ENCODE measurements at places on chromosomes 13 and 19. TPM values are rescaled to one million over a fixed set of nuclear protein-coding genes. Genes with fewer than 3 reads are reported as not detected.

Gene CYP4F2
- total RNA-seq: not detected

Gene THSD1
- total RNA-seq: 0.22 TPM

DNA sequence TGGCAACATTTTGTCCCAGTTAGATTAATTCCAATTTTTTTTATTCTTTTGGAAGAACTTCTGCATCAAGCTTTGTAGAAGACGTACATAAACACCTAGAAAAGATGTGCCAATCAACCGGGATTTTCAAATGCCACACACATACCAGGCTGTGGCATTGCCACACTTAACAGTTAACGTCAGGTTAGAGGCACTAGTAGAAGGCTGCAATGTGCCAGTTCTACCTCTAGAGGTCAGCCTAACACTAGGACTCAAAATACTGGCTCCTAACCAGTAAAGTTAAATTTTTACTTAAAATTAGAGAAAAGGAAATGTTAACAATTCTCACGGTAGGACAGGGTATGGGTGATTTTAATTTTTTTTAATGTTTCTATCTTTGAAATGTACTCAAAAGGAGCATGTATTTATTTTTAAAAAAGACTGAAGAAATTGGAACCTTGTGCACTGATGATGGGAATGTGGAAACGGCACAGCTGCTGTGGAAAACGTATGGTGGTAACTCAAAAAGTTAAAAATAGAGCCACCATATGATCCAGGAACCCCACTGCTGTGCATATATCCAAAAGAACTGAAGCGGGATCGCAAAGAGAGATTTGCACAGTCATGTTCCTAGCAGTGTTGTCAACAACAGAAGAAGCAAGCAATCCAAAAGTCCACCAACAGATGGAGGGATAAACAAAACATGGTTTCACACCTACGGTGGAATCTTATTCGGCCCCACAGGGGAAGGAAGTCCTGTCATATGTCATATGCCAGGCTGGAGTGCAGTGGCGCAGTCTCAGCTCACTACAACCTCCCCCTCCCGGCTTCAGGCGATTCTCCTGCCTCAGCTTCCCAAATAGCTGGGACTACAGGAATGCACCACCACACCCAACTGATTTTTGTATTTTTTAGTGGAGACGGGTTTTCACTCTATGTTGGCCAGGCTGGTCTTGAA is 30.3 kb downstream of the CRYL1 start:
- peak; percentile 66 for DNase-seq

- peak; percentile 67 for DNase-seq
Measured at GRCh38 chr13:27375686-27376326, 48.6 kb upstream of the GTF3A start.

Gene CEACAM5
- not detected for total RNA-seq

- no peak for DNase-seq
Measured at GRCh38 chr19:403221-404027, 5.5 kb downstream of the C2CD4C start.

DNA sequence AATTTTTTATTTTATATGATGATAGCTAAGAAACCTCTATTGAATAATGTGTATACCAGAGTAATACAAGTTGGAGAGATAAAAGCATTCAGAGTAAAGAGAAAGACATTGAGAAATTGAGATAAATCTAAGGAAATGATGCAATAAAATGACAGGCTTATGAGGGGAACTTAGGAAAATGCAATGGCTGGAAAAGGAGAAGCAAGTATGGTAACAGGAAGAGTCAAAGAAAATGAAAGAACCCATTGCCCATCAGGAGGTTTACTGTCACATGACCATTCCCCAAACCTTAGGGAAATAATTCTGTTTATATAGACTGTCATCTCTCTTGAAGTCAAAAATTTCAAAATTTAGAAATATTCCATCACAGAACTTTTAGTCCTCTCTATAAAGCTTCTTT is 808.0 kb upstream of the PRR20A start:
- no peak for DNase-seq

- no peak for DNase-seq
Measured at GRCh38 chr13:111282997-111283396, 37.4 kb upstream of the TEX29 start.

- no peak for DNase-seq
Measured at GRCh38 chr19:55676383-55676782, 1.4 kb downstream of the EPN1 start.

Gene MEDAG
- not detected for total RNA-seq

DNA sequence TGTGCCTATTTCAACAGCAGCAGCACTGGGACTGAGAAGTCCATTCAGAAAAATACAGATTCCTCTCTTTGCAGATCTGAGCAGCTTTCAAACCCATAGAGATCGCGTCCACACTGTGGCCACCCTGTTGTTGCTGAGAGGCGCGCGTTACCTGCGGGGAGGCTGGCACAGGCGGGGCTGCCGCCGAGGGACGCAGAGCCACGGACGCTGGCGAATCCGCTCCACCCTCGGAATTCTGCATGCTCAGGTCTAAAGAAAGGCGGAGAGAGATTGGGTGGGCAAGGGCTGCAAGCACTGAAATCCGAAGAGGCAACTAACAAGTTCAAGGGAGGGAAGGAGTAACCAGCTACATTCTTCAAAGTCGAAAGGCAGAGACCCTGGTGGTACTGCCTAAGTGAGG is 63.0 kb downstream of the RFX2 start:
- DNase-seq: no peak

DNA sequence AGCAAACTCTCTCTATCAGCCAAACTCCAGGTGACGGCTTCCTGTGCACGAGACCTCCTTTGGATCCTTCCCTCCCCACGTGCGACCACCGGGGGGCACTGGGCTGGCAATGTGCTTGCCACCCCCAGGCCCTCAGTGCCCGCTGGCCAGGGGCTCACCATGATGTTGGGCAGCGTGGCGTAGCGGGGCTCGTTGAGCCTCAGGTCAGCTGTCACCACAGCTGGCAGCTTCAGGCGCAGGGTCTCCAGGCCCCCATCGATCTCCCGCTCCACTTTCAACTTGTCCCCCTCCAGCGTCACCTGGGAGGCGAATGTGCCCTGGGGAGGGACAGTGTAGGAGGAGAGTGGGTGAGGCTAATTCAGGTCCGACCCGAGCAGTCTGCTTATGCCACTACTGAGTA is 4.8 kb upstream of the VSIG10L start:
- no peak for DNase-seq

DNA sequence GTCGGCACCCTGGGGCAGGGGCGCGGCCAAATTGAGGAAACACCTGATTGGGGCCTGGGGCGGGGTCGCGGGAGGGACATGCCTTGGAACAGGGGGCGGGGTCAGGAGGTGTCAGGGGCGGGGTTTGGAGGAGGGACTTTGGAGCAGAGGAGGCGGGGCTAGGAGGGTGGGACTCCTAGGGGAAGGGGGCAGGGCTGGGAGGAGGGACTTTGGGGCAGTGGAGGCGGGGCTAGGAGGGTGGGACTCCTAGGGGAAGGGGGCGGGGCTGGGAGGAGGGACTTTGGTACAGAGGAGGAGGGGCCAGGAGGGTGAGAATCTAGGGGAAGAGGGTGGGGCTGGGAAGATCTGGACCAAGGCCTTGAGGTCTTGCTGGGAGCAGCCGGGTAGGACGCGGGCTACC is 21.9 kb downstream of the GRIN2D start:
- peak; percentile 90 for DNase-seq

DNA sequence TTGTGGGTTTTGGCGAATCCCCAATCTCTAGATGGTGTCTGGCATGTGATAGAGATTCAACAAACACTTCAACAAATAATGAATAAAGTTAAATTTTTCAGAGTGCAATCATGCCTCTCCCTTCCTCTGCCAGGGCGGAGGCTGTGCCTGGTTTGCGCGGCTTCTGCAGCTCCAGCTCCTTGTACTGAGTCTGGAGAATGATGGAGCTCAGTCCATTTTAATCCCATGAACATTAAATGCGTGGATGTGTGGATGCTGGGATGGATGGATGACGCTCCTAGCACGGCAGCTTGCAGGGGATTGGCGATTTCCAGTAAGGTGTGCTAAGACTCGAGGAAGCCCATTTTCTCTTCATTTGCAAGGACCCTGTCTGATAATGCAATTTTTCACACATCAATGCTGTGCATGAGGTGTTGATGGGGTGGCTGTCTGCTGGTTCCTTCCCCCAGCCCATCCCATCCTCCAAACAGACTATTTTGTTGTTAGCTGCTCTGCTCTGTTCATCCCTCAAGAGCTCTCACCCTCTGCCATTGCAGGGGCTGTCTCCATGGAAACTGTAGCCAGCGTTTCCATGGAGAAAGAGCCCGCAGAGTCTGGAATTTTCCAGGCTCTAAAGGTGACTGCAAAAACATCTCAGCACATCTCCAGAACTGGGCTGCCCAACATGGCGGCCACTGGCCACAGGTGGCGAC is 92.6 kb upstream of the PEG3 start:
- DNase-seq: no peak

DNA sequence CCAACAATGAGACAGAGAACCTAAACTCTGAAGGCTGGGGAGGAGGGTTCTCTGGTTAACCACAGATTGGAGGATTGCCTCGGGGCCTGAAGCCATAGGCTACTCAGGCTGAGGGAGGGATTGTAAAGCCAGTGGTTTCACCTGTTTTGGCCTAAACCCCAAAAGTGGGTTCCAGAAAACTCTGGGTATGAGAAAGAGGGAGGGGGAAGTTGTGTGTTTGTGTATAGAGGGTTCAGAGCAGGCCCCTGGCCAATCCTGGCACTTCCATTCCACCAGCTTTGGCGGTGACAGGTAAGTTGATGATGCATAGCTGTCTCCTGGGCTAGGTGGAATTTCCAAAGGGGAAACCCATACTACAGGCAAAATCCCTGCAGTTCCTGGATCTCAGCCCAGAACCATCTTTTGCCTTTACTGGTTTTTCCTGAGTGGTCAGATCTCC is 13.5 kb upstream of the CCDC97 start:
- DNase-seq: no peak

Gene MTUS2
- not detected for total RNA-seq

GRCh38 chr13:35496761-35497386 is 20.4 kb upstream of the MAB21L1 start:
- no peak for DNase-seq

Gene LAMP1
- total RNA-seq: 45.9 TPM

DNA sequence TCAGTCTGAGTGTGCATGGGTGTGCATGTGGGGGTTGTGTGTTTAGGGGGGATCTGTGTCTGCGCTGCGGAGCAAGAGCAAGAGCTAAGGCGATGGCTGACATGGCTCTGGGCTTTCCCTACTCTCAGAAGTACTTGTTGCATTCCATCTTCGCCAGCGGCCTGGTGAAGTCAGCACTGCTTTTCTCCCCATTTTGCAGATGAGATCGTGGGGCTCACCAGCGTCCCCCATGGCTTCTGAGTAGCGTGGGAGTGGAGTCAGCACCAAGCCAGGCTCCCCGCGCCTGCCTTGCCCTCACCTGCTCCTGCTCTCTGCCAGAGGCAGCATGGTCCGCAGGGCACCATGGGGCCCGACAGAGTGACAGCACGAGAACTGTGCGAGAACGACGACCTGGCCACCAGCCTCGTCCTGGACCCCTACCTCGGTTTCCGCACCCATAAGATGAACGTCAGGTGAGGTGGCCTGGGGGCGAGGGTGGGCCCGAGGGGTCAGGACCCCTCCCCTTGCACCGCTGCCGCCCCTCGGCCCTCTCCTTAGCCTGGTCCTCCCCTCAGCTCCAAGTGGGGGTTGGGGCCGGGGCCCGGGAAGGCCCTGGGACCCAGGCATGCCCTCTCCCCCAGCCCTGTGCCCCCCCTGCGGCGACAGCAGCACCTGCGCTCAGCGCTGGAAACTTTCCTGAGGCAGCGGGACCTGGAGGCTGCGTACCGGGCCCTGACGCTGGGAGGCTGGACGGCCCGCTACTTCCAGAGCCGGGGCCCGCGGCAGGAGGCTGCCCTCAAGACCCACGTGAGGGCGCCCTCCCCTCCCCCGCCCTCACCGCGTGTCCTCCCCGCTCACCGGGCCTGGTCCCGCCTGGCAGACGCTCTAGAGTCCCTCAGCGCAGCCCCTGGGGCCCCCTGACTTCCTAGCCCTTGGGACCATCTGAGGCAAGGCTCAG is 2.2 kb downstream of the KMT5C start:
- DNase-seq: no peak

Gene SHANK1
- total RNA-seq: not detected

- peak; percentile 81 for DNase-seq
Measured at GRCh38 chr19:12872941-12873890, 8.0 kb downstream of the DNASE2 start.

GRCh38 chr13:31890946-31891345 is 140.6 kb upstream of the FRY start:
- no peak for DNase-seq

DNA sequence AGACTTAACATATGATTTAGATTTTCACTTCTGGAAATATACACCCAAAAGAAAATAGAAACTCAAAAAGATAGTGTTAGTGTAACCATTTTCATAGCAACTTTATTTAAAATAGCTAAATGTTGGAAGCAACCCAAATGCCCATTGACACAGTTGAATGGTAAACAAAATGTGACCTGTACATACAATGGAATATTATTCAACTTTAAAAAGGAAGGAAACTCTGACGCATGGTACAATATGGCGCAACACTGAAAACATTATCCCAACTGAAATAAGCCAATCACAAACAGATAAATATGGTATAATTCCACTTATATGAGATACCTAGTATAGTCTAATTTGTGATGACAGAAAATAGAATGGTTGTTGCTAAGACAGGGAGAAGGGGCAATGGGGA is 1456.1 kb upstream of the MIR17HG start:
- DNase-seq: no peak

DNA sequence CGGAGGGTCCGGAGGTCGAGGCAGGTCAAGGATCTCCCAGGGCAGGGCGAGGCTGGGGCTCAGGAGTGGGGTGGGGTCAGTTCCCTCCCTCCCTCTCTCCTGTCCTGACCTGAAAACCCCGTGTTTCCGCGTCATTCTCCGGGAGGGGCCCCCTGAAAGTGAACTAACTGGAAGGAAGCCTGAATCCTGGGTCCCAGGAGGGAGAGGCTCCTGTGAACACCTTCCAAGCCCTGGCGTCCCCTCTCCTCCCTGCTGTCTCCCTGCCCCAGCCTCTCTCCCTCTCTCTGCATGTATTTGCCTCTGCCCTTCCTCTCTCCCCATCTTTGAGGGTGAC is 741 bp upstream of the CADM4 start:
- DNase-seq: no peak

DNA sequence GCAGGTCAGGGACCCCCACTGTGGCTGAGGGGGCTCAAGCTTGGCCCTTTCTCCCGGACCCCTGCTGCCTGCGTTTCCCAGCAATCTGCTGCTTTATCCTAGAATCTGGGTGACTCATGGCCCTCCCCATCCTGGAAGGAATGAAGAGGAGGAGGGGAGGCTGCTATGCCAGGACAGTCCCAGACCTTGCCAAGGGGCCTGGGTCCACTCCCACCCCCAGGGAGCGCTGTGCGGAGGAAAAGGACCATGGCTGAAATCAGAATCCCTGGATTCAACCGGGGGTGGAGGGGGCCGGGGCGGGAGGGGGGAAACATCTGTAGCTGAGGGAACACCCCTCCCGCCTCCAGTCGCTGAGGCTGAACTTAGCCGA is 20.5 kb downstream of the ZNF114 start:
- DNase-seq: no peak

DNA sequence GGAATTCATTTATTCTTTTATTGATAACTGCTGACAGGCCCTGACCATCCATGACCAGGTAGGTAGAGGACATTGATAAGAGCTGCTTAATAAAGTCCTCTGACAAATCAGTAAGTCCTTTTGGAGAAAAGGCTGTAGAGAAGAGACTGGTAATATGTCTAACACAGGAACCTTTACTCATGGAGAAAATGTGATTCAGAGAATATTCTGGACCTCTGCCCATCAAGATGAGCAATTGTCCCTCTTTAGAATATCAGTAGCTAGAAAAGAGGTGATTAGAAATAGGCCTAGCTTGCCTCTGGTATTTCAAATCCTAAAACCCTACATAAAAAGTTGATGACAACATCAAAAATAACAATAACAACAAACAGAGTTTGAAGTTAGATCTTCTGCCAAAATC is 642.3 kb downstream of the TBC1D4 start:
- no peak for DNase-seq

- no peak for DNase-seq
Measured at GRCh38 chr13:42794577-42795275, 13.3 kb downstream of the FAM216B start.

Gene FUT2
- not detected for total RNA-seq

Data from activated CD4-positive, alpha-beta memory T cell treated with anti-CD3 and anti-CD28 coated beads for 36 hours (primary cell).